ENCODE measurements at places on chromosomes 1 and 21. TPM values are rescaled to one million over a fixed set of nuclear protein-coding genes. Genes with fewer than 3 reads are reported as not detected.

Gene SPSB1
- total RNA-seq, result 13.5 TPM

Gene TIE1
- total RNA-seq, result not detected

- H3K27ac ChIP-seq, result no peak overlapping the region
- DNase-seq, result peak; percentile 58
- H3K27me3 ChIP-seq, result no peaks in the 10 kb centered on the region
- H3K36me3 ChIP-seq, result no peaks in the 10 kb centered on the region
- no peak overlapping the region for H3K4me3 ChIP-seq
These were observed 202.3 kb downstream of the KIF26B start for GRCh38 chr1:245356891-245357585.

DNA sequence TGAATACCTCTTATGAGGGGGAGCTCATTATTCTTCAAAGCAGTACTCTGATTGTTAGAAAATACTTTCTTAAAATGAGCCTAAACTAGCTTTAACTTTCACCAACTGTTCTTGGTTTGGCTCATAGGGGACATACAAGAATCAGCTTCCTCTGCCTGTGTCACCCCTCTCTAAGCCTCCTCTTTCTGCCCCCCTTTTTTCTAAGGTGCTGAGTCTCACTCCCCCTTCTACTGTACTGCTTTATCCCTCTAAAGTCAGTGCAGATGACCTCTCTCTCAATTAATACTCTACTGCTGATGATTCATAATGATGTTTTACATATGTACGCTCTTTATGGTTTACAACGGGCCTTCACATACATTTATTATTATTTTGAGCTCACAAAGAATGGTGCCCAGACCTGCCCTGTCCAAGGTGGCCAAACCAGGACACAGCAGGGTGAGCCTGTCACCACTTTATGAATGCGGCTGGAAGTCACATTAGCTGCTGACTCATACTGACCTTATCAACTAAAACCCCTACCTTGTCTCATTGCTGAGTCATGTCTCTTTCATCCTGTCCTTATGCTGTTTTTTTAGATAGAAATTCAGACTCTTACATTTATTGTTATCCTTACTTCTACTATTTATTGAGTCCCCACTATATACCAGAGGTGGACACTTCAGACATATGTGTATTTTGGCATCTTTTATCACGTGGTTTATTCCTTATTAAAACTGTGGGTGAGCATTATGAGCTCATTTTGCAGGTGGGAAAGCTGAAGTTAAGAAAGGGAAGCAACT lies 126.9 kb downstream of the RNF220 start:
- H3K27me3 ChIP-seq, result peaks cover 33% of the 10 kb centered on the region
- no peaks in the 10 kb centered on the region for H3K4me1 ChIP-seq
- no peak overlapping the region for H3K27ac ChIP-seq
- no peaks in the 10 kb centered on the region for H3K36me3 ChIP-seq
- DNase-seq, result peak; percentile 14

- no peaks in the 10 kb centered on the region for H3K36me3 ChIP-seq
- no peak overlapping the region for H3K27ac ChIP-seq
- no peaks in the 10 kb centered on the region for H3K4me1 ChIP-seq
- no peak overlapping the region for H3K4me3 ChIP-seq
These were observed 162.4 kb upstream of the POU3F1 start for GRCh38 chr1:38208716-38209632.

- no peaks in the 10 kb centered on the region for H3K4me1 ChIP-seq
- H3K27ac ChIP-seq, result no peak overlapping the region
- H3K27me3 ChIP-seq, result no peaks in the 10 kb centered on the region
- no peak overlapping the region for H3K4me3 ChIP-seq
These were observed 94.4 kb downstream of the GPR161 start for GRCh38 chr1:168042362-168042761.

- no peaks in the 10 kb centered on the region for H3K4me1 ChIP-seq
- H3K36me3 ChIP-seq, result no peaks in the 10 kb centered on the region
- no peak overlapping the region for H3K27ac ChIP-seq
- H3K27me3 ChIP-seq, result no peaks in the 10 kb centered on the region
These were observed 29.0 kb downstream of the ZSWIM5 start for GRCh38 chr1:45177452-45177851.

DNA sequence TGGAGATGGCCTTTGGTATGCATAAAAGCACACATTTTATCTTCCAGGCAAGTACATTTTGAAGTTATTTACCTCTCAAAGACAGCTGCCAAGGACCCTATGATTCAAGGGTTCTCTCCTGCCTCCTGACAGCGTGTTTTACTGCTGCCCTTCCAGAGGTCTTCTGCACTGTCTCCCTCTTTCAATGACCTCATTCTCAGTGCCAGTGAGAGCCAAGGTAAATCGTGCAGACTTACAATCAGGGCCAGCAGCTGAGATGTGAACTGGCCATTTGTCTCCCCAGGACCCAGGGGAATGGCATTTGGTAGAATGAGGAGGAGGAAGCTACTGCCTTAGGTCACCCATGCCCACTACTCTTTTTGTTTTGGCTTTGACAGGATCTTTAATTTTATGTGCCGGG lies 84.2 kb upstream of the FGGY start:
- no peak for DNase-seq
- no peak overlapping the region for H3K27ac ChIP-seq
- H3K27me3 ChIP-seq, result no peaks in the 10 kb centered on the region

DNA sequence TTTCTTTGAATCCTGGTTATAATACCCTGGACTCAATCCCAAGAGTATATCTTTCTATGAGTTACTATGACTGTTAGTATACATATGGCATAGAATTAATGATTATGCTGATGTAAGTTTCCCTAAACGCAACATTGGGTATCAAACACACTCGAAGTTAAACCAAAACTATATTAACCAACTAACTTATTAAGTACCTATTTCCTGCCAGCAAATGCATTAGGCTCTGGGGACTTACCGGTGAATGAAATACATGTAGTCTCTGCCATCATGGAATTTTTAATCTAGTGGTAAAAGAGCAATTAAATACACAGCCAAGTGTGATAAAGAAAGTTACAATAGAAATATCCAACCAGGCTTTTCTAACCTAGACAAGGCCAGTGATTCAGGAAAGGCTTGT lies 193.6 kb upstream of the ADGRL2 start:
- no peaks in the 10 kb centered on the region for H3K4me1 ChIP-seq
- DNase-seq, result no peak
- no peaks in the 10 kb centered on the region for H3K27me3 ChIP-seq
- H3K27ac ChIP-seq, result no peak overlapping the region

GRCh38 chr1:107843989-107844388 lies 121.0 kb downstream of the VAV3 start:
- no peak overlapping the region for H3K27ac ChIP-seq
- no peak for DNase-seq
- no peaks in the 10 kb centered on the region for H3K36me3 ChIP-seq
- H3K27me3 ChIP-seq, result peaks cover 11% of the 10 kb centered on the region
- H3K4me1 ChIP-seq, result no peaks in the 10 kb centered on the region
- H3K4me3 ChIP-seq, result no peak overlapping the region
